Hepatic stellate cell (primary cell): ENCODE measurements at places on chromosomes 3 and 15.

- no peak for DNase-seq
Measured at GRCh38 chr15:47663101-47663500, 54.2 kb upstream of the SEMA6D start.

DNA sequence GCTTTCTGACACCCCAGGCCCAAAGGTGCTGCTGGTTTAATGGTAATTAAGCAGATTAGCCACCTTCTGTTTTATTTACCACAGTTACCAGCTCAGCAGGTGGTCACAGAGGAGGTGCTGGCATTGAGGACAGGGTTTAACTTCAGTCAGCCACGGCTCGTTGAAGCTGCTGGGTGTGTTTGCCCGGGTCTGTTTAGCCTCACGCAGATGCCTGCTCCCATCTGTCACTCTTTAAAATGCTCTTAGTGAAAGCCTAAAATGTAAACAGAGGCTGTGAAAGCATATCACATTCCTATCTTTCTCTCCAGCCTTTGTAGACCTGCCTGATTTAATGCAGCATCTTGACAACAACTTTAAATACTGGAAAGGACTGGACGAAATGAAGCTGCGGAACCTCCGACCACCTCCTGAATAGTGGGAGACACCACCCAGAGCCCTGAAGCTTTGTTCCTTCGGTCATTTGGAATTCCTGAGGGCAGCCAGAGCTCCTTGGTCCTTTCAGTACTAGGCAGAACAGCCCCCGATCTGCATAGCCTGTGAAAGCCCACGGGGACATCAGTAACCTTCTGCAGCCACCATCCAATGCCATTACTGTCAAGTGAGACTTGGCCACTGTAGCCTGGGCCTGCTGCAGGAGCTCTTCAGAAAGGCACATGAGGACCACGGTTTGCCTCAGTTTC is 156.0 kb downstream of the PDE8A start:
- DNase-seq: no peak

DNA sequence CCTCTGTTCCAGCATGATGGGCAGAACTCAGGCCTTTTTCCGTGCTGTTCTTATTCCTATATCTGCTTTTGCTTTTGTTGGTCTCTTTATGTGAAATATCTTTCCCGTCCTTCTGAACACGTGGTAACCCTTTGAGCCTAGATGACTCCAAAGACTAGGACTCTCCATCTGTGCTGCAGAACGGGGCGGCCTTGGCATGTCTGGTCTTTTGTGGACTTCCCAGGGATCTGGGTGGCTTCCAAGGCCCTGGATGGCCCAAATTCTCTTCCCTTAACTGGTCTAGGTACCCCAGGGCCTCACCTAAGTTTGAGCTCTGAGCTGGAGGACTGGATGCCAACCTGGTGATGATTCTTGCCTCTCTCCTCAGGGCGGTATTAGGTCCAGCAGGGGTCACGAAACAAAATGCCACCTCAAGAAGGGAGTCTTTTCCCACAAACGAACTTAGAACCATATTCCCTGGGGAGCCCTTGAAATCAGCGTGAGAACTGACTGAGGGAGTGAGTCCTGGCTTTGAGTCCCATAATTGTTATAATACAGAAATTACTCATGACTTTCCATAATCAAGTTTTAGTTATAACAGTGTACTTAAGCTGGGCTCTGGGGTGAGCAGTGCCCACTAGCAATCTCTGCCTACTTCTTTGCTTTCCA is 13.8 kb downstream of the TLNRD1 start:
- no peak for DNase-seq

- no peak for DNase-seq
Measured at GRCh38 chr3:67048715-67049074, 50.6 kb downstream of the KBTBD8 start.

DNA sequence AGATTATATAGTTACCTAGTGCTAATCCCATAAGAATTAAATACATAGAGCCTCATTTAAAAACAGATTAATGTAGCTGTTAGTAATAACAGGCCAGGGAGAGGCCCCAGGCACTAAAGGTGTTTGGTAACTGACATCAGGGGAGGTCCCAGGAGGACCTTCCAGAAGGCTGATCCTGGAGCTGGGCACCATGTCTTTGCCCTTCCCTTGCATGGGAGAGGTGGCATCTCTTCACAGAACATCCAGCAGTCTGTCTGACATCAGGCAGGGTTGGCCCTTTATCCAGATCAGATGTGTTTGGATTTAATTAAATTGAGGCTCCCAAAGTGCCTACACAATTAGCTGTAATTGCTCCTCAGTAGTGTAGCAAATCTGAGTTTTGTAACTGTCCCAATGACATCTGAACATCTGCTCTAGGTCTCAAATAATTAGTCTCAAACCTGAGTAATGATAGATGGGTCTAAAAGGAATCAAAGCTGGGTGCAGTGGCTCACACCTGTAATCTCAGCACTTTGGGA is 53.0 kb downstream of the RLBP1 start:
- DNase-seq: no peak
